Stimulated activated CD8-positive, alpha-beta memory T cell treated with anti-CD3 and anti-CD28 coated beads, Interleukin-12 subunit alpha, Interleukin-12 subunit beta, amount 100 ng/mL, for 4 hours (primary cell): ENCODE measurements at places on chromosomes 12 and 14.

DNA sequence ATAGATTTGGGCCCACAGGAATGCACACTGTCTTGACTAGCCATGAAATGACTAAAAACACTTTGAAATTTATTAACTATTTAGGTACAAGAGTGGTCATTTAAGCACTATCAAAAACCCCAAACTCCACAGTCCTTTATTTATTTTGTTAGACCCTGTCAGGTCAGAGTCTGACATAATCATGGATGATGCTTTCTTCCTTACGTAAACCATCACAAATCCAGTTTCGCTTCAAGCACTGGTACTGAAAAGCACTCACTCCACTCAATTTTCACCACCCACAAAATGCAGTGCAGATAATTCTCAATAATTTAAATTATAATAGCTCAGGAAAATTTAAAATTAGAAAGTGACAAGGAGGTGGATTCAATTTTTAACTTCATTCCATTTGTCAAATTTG lies 25.8 kb downstream of the PPP2R5E start:
- no peak for DNase-seq

DNA sequence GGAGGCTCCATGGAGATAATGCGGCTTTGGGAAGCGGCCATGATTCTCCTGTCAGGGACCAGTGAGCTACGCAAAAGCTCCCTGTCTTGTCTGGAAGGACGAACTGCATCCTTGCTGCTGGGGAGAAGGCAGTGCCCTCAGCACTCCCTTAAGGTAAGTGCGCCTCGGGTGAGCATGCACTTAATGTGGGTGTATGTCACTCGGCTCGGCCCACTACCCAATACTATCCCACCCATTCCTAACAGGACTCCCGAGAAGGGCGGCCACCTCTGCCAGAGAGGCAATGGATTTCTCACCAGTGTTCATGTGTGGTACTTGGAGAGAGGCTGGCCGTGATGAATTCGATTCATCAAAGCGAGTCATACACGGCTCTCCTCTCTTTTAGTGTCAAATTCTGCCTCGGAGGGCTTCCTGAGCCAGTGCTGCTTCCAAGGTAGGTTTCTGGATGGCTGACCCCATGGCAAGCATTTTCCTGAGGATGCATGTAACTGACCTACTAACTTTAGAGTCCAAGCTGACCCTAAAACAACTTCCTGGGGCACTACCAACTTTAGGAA lies 151.7 kb upstream of the RTL1 start:
- no peak for DNase-seq

DNA sequence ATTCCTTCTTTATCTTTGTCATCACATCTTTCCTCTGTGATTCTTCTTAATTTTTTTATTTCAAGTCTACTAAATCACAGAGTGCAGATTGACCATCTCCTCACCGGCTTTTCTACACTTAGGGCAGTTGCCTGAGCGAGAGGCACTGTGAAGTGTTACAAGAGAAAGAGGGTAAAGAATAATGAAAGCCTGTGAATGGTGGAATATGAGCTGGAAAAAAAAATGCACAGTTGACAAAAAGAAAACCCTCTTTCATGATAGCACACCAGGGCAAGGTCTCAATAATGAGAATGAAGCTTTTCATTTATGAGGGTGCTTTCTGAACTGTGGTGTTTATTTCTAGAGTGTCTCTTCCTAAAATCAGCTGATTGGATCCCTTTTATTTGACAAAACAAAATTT lies 106.2 kb upstream of the PDE3A start:
- no peak for DNase-seq

GRCh38 chr12:16618256-16618655 lies 12.3 kb upstream of the LMO3 start:
- no peak for DNase-seq

- no peak for DNase-seq
Measured at GRCh38 chr12:62689042-62689839, 222.6 kb downstream of the MON2 start.

DNA sequence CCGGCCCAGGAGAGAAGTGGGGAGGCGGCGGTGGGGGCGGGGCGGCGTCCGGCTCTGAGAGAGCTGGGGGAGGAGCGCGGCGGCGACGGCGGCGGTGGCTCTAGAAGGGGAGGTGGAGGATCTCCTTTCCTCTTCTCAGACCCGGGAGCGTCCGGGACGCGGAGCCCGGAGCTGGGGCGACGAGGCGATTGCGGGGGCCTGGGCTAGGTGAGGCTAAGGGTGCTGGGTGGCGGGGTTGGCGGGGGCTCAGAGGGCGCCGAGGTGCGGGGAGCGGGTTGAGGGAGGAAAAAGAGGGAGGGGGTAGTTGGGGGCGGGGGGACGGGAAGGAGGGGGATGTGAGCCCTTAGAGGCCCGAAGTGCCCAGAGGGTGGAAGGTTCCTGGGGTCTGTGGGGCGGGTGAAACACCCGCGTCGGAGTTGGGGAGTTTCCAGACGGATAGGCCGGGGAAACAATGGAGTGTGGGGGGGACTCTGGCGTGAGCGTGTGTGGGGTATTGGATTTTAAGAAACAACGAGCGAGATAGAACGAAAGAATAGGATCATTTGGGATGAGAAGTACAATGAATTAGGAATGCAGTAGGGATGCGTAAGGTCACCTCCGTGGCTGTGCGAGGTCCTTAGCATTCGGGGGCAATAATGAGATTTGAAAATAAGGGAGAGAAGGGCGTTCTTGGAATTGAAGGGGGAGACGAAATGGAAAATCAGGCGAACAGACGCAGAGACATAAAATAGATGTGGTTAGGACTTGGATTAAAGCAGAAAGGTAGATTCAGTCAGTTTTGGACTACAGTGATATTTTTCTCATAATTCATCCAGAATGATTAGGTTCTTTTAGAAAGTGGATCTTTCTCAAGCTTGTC lies at the start of gene SPATS2:
Gene SPATS2 (plus strand): TSS at position 82 of the 859 bp plus-strand sequence. CDS start 93,551 bp downstream, outside the sequence.
- DNase-seq = no peak

DNA sequence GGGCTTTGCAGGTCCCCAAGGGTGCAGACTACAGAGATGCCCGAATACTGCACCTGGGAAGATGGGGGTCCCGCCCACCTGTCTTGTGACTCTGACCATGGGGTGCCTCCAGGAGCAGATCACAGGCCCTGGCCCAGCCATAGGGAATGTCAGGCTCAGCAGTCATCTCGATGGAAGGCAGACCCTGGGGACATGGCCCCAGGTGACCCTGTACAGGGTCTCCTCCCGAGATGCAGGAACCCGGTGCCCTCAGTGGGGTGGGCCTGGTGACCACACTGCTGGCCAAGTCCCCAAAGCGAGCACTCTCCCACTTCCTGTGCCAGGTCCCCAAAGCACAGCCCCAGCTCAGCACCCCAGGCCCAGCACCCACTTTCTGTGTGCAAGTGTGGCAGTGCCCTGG lies 903.7 kb upstream of the USP15 start:
- no peak for DNase-seq

DNA sequence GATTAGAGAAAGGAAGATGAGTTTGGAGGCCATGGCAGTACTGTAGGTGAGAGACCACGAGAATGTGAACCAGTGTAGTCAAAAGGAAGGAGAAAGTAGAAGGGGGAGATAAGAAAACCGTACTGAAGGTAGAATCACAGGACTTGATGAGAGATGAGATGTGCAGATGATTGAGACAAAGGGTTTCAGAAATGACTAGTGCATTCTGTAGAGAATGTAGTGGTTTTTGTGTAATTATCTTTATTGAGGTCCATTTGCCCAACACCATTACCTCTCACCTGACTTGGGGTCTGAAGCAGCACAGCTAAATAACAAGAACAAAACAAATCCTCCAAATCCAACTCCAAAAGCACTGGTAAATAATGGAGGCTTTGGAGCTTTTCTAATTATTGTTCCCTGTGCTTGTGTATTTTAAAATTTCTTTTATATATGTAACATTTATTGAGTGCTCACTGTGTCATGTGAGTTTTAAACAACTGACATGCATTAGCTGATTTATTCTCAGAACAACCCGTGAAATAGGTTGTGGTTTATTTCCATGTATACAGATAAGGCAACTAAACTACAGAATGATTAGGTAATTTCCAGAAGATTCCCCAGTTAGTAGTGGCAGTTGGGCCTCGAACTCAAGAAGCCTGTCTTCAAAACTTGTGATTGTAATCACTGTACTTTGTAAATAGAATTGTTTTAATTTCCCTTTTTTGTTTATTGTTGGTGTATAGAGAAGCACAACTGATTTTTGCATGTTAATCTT lies 390.0 kb downstream of the AEBP2 start:
- DNase-seq = no peak

GRCh38 chr12:118541071-118541470 lies 164.7 kb downstream of the SUDS3 start:
- no peak for DNase-seq

GRCh38 chr12:108881953-108882352 lies 2.1 kb downstream of the DAO start:
- no peak for DNase-seq

DNA sequence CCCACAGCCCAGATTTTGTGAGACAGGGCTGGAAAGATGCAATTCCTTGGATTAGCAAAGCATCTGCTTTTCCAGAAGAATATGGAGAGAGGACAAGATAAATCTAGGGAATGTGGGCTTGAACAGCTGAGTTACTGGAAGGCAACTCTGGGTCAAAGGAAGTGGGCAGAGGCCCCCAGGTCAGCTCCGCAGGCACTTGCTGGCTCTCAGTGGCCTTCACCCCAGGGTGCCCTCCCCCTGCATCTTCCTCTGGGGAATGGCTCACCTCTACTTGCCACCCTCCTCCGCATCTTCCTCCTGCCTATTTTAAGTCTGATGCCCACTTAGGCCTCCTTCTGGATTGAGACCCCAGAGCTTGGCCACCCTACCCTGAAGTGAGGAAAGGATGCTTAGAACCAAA lies 10.5 kb upstream of the PNMA1 start:
- no peak for DNase-seq

- DNase-seq = no peak
Measured at GRCh38 chr14:58944343-58944967, 244.0 kb upstream of the DAAM1 start.

- DNase-seq = no peak
Measured at GRCh38 chr14:73260574-73260973, 23.3 kb downstream of the PAPLN start.

GRCh38 chr14:32722631-32723183 lies 216.0 kb upstream of the NPAS3 start:
- DNase-seq = no peak

DNA sequence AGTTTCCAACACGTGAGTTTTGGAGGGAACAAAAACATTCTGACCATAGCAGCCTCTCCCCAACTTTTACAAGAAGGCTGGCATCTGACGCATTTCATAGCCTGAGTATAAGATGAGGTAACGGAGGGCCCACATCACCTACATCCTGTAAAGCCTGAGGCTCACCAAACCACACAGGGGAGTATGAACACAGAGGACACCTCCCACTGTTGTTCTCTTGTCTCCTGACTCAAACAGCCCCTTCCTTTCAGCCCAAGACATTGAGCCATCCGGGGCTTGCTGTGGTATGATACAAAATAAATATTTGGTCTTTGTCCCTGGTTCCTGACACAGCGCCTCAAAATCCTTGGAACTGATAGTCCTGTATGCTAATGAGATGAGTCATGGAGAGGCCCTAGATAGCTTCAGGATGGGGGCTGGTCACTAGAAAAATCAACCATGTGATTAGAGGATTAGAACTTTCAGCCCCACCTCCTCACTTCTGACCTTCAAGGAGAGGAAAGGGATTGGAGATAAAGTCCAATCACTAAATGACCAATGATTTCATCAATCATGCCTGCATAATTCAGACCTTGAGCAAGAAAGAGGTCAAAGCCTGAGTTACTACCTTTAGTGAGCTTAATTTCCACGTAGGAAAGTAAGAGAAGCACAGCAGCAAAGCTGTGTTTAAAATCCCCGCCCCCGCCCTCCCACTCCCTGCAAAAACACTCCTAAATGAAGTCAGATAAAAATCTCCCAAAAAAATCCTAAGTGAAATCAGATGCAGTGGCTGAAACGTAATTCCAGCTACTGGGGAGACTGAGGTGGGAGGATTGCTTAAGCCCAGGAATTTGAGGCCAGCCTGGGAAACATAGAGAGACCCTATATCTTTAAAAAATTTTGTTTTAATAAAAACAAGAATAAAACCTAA lies 236.4 kb downstream of the PCNX1 start:
- no peak for DNase-seq

GRCh38 chr14:54669721-54670561 lies 103.0 kb downstream of the SAMD4A start:
- peak; percentile 4 for DNase-seq

DNA sequence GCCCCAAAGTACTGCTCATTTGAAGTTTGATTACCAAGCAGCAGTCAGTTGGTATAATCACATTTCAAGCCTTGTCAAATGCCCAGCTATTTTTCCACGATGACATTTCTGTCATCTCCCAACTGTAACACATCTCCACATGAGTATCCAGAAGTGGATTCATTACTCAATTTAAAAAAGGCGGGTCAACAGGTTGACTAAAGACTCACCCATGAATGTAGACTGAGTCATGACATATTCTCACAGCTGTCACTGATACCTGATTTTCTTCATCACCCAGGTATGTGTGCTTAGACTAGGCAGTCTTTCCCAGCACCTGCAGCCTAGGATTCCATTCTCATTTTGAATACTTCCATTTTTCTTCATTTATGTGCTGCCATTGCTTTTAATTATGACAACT lies 75.1 kb upstream of the DBX2 start:
- no peak for DNase-seq

DNA sequence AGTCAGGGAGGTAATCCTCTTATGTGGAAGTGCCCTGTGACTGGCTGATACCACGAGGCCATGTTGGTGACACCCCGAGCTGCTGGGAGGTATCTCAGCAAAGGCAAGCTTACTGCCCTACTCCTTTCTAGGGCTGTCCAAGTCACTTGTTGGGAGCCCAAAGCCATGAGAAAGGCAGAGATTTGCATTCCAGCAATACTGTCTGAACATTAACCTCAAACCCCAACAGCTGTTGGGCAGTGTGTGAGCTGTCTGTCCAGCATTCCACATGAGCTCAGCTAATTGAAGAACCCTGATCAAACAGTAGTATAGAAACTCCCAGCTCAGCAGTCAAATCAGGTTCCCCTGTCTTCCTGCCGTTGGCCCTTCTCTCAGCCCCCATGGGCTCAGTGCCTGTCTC lies 9.2 kb downstream of the ABHD4 start:
- DNase-seq = no peak

DNA sequence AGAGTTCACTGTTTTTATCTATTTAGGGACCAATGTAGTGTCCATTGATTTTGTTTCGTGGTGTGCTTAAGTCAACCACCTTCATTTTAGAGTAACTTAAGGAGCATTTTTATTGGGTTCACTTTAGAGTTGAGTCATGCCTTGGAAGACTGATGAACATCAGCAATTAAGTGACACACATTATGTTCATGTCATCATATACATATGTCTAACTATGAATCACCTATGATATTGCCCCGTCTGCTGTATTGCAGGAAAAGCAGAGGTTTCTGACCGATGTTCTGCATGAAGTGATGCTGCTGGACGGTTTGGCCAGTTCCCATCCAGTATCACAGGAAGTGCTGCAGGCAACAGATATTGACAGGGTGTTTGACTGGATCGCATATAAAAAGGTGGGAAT lies 227.1 kb downstream of the TRHDE start:
- no peak for DNase-seq

GRCh38 chr14:67444395-67444794 lies 32.4 kb upstream of the PLEK2 start:
- no peak for DNase-seq

GRCh38 chr14:35826952-35827416 lies 846 bp downstream of the BRMS1L start:
- no peak for DNase-seq
